Stimulated activated CD8-positive, alpha-beta memory T cell treated with anti-CD3 and anti-CD28 coated beads, Interleukin-7, amount 100 ng/mL, for 1 hour (primary cell): ENCODE measurements at places on chromosomes 11 and 22.

- no peak for DNase-seq
Observed at GRCh38 chr11:34411791-34412190, 26.9 kb upstream of the CAT start.

GRCh38 chr11:128492903-128493569 lies 94.3 kb downstream of the ETS1 start:
- DNase-seq = no peak

DNA sequence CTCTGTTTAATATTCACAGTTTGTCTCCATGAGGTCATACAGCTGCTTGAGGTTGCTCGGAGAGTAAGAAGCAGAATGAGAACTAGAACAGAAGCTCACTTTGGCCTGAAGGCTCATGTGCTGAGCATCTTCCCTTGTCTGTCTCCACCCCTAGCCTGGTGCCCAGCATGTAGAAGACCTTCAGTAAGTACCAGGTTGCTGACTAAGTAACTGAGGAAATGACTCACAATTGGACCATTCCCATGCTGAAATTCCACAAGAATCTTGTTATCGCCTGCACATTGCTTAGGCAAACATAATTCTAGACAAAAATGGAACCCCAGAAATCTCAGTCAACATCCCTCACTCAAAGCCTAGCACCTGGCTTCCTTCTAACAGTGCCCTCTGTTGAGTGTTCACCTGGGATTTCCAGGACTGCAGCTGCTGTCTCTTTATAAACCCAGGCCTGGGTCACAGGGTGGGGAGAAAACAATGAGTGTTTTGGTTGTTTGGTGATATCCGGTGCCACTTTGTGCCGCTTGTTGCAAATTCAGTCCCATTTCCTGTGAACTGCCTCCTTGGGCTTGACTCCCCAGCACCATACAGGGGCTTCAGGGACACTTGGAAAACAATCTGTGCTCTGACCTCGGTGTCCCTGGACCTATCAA lies 406.8 kb downstream of the ETS1 start:
- DNase-seq = no peak

GRCh38 chr11:9170450-9170849 lies 79.1 kb upstream of the SCUBE2 start:
- DNase-seq = no peak

GRCh38 chr11:64357904-64358535 lies 942 bp upstream of the RPS6KA4 start:
- DNase-seq = no peak

- no peak for DNase-seq
Observed at GRCh38 chr22:45786726-45787125, 115.1 kb downstream of the ATXN10 start.

DNA sequence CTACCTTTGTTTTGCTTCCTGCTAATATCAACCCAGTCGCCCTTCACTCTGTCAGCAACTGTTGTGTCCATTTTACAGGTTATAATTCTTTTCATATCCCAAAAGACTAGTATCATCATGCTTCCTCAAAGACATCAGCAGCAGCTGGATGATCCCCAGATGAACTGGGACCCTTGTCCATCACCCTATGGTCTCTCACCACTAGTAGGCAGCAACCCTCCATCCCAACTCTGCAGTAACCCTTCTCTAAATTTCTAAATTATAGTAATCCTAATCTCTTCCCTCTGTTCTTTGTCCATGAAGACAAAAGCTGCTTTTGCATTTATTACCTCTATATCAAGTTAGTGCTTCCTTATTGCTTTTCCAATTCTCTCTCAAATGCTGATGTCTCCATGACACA lies 1025.8 kb downstream of the FAM181B start:
- DNase-seq = no peak

GRCh38 chr11:94793002-94793401 lies 24.8 kb downstream of the AMOTL1 start:
- DNase-seq = no peak
